ENCODE measurements at places on chromosomes 2 and 18.
A peak's percentile ranks its signal among the peaks of the same experiment; 100 is the strongest.

DNA sequence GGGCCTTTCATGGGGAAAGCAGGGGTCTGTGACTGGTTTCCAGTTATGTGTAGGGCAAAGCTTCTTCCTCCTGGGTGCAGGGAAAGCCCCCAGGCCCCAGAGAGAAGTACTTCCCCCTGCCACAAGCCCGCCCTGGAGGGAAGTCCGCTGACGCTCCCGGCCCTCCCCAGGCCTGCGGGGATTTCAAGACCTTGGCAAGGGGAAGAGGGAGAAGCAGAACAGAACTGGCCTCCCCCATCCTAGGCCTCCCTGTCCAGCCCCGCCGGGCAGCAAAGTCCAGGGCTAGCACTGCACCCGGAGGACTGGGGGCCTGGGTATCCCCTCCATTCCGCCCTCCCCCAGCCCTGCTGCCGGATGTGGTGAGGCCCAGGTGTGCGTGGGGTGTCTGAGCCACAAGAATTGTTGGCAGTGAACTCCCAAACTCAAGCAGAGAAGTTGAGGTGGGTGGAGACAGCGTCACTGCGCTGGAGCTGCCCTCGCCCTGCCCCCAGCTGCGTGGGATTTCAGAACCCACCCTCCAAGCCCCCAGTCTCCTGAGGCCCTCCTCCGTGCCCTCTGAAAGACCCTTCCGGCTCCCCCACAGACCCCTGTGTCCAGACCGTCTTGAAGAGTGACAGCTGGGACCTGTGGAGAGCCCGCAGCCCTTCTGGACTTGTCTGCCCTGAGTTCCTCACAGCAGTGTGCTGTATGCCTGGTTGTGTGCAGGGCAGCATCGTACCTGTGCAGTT is 1.1 kb upstream of the DUSP2 start:
- no peak for DNase-seq

DNA sequence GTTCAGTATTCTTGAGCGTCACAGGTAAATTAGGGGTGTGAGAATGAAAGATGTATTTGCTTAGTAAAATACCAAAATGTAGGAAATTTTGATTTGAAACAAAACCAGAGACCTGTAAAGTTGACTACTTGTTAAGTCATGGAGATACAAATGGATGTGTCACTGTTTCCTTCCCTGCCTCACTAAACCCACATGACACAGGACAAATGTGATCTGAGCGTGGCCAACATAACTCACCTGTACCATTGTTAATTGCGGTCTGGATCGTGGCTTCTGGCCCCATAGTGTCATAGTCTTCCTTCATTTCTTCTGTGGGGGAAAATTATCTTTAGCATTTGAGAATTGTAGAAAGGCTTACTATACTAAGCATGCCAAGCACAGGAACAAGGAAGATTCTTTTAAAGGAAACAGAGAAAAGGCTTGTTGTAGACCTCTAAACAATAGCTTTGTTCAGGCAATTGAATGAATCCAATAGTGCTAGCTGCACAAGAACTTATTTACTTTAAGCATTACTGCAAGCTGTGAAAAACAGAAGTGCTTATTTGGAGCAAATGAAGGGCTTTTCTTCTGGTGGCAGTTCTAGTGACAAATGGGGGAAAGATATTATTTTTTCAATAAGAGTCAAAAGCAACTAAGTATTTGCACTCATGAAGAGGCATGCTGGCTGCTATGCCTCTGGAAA is 95.2 kb downstream of the ZEB2 start:
- no peak for DNase-seq

DNA sequence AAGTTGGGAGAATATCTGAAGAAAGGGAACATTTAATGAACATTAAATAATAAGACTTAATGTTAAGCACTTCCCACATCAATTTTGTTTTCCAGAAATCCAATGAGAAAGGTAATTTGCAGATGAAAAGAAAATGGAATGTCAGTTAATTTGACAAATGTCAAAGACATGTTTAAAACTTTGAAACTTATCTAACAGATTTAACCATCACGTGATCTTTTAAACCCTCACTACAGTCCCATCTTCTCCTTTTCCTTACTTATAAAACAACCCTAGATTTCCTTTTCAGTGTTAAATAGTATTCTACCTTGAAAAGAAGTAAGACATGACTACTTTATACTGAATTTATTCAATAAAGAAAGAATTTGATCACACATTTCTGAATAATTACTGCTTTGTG is 288.5 kb downstream of the NRXN1 start:
- DNase-seq = no peak

GRCh38 chr2:134337631-134338030 is 83.8 kb downstream of the MGAT5 start:
- DNase-seq = no peak

GRCh38 chr2:209458008-209458979 is 34.4 kb downstream of the MAP2 start:
- DNase-seq = no peak

DNA sequence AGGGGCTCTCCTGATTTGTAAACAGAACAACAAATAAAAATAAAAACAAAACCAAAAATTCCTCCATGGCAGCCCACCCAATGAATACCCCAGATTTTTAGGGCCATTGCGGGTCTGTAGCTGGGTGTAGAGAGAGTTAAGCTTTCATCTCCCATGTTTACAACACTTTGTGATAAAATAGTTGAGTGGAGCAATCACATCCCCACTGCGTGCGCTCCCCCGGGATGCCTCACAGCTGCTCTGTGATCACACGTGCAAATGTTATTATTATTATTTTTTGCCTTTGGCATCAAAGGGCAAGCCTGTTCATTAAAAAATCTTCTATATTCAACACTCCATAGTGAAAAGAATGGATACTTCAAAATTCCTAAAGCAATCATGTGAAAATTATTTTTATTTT is 118.0 kb downstream of the MBP start:
- no peak for DNase-seq

GRCh38 chr2:19861813-19862212 is 40.0 kb downstream of the TTC32 start:
- no peak for DNase-seq

GRCh38 chr2:135843671-135844070 is 6.7 kb upstream of the LCT start:
- no peak for DNase-seq

- no peak for DNase-seq
These were observed 141.5 kb downstream of the WDSUB1 start for GRCh38 chr2:159144776-159145614.

DNA sequence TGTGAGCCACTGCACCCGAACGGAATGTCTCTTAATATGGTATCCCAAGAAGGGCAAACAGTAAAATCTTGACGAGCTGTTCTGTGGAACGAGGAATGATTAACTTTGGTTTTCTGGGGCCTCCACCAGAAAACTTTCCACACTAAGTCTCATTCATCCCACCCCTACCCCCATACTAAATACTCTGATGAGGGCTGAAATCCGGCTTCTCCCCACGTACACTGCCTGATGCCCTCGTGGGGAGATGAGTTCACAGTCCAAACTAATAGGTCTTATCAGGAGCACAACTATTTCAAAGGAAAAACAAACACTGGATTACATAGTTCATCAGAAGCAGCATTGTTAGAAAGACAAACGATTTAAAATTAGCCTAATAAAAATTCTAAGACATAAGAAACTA is 49.2 kb upstream of the TCF4 start:
- DNase-seq = no peak

GRCh38 chr2:158715357-158715756 is 79.8 kb upstream of the DAPL1 start:
- DNase-seq = no peak

- DNase-seq = peak; percentile 66
These were observed 18.8 kb downstream of the TEX44 start for GRCh38 chr2:231611273-231612108.

- no peak for DNase-seq
These were observed 41.0 kb downstream of the AGAP1 start for GRCh38 chr2:235534678-235535422.

- DNase-seq = peak; percentile 40
These were observed 2.4 kb downstream of the GLS start for GRCh38 chr2:190882856-190883582.

GRCh38 chr2:186485576-186485870 is 537 bp upstream of the ZC3H15 start:
- DNase-seq = no peak

Data from neural progenitor cell (in vitro differentiated cells).